ENCODE measurements at places on chromosomes 1 and 21. TPM values are rescaled to one million over a fixed set of nuclear protein-coding genes. Genes with fewer than 3 reads are reported as not detected.

The PCP4L1 gene
- not detected for total RNA-seq

DNA sequence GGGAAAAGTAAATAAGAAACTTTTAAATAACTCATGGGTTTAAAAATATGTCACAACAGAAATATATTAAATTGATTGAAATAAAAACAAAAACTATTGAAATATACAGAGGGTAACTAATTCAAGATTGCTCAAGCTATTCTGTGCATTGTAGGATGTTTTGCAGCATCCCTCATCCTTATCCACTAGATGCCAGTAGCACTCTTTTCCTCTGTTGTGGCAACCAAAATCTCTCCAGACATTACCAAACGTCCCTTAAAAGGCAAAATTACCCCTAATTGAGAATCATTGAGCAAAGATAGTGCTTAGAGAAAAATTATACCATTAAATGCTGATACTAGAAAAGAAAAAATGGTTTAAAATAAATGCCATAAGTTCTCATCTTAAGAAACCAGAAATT lies 682.6 kb downstream of the RWDD3 start:
- peak; percentile 4 for DNase-seq

DNA sequence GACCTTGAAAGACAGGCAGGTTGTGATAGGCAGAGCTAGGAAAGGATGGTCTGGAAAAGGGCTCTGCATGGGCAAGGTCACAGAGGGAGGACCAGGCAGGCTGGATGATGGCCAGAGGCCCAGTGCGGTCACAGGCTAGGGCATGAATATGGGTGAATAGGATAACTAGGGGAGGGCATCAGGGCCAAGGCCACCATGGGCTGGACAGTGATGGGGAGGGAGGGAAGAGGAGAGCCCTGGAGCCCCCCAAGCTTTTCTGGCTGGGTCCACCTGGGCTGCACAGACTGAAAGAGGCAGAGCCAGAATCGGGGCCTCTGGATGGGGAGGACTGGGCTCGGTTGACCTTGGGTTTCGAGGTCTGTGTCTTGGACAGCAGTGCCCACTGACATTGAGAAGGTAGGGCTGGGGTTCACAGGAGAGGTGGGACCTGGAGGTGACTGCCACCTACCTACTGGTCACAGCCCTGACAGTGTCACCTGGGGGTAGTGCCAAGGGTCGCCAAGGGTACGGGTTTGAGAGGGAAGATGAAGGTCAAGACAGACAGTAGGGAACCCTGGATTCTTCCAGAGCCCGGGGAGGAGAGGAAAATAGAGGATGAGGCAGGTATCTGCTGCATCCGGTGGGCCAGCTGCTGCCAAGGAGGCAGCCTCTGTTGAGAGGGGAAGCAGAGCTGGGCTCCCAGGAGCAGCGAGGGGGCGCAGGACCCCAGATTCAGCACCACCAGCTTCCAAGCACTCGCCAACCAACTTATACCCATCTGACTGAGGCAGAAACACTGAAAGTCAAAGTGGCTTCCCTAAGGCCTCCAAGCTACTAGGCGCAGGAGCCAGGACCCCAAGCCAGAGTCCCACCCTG lies 6.1 kb upstream of the NPHP4 start:
- no peak for DNase-seq

DNA sequence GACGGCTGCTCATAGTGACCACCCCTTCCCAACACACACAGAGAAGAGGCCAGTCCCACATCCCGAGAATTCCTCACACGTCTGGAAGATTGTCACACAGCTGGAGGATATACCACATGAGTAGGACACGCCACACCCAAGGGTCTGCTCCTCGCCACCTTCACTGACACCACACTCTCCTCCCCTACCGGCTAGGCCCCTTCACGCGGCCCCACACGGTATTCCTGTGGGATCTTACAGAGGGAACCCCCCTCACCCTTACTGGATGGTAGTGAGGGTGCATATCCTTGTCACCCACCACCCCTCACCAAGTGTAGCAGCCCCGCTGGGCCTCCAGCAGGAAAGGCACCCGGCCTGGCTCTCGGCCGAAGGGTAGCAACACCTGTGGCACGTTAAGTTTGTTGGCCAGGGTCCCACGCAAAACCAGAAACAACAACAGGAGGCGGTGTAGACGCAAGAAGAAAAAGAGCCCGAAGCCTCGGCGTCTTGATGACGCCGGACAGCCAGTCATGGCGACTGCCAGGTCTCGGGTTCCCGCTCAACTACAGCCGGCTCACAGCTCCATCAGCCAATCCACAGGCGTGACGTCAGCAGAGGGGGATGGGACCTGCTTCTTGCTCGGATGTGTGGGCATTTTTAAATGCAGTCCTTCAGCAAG lies at the start of gene NUP210L:
TSS of gene NUP210L (minus strand) at position 540 of the 658 bp plus-strand sequence.
- peak; percentile 73 for DNase-seq

GRCh38 chr1:69952676-69953075 lies 252.7 kb downstream of the LRRC40 start:
- no peak for DNase-seq

DNA sequence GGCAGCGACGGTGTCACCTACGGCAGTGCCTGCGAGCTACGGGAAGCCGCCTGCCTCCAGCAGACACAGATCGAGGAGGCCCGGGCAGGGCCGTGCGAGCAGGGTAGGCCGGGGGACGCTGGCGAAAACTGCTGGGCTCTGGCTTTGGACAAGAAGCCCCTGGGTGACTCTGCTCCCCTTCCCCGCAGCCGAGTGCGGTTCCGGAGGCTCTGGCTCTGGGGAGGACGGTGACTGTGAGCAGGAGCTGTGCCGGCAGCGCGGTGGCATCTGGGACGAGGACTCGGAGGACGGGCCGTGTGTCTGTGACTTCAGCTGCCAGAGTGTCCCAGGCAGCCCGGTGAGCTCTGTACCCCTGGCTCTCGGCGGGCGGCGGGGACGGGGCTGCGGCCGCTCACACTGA lies 24.0 kb downstream of the AGRN start:
- no peak for DNase-seq
